NCI-H524 (cell line): ENCODE measurements at places on chromosomes 6 and 20.

DNA sequence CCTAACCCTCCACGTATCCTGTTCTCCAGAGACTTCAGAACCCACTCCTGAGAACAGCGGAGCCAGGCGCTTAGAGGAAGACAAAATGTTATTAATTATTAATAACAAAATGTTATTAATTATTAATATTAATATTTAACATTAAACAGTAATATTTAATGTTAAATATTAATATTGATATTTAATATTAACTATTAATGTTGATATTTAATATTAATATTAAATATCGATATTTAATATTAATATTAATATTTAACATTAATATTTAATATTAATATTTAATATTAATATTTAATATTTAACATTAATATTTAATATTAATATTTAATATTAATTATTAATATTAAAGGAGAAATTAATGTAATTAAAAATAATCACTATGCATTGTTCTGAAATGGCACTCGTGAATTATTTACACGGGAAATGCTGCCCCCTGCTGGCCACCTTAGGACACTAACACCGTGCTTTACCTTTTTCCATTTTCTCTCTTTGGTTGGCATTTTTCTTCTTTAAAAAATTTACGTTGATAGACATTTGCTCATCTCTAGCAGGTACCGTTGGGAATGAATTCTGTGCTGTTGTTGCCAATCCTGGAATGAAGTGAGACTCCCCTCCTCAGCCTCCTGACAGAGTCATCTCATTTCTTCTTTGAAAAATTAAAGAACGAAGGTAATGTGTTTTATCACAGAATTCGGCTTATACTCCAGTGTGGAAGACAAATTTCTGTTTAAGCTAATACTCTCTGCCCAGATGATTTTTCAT, 7.5 kb upstream of the GGTLC1 start:
- peak; percentile 38 for DNase-seq

GRCh38 chr20:112396-112795, 24.9 kb downstream of the DEFB125 start:
- no peak for DNase-seq

- peak; percentile 11 for DNase-seq
Measured at GRCh38 chr6:135006386-135006914, 48.2 kb downstream of the HBS1L start.

DNA sequence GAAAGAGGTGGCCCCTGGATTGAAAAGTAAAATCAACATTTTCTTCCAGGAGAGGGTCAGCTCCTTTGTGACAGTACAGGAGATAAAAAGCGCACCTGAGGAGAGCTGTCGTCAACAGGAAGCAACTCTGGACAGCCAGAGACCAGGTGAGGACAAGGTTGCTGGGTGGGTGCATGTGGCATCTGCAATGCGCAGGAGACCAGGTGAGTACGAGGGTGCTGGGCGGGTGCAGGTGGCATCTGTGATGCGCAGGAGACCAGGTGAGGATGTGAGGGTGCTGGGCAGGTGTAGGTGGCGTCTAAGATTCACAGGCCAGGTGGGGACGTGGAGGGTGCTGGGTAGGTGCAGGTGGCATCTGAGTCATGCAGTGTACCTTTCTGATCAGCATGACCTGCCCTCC, 38.4 kb downstream of the WDR27 start:
- DNase-seq, result no peak

DNA sequence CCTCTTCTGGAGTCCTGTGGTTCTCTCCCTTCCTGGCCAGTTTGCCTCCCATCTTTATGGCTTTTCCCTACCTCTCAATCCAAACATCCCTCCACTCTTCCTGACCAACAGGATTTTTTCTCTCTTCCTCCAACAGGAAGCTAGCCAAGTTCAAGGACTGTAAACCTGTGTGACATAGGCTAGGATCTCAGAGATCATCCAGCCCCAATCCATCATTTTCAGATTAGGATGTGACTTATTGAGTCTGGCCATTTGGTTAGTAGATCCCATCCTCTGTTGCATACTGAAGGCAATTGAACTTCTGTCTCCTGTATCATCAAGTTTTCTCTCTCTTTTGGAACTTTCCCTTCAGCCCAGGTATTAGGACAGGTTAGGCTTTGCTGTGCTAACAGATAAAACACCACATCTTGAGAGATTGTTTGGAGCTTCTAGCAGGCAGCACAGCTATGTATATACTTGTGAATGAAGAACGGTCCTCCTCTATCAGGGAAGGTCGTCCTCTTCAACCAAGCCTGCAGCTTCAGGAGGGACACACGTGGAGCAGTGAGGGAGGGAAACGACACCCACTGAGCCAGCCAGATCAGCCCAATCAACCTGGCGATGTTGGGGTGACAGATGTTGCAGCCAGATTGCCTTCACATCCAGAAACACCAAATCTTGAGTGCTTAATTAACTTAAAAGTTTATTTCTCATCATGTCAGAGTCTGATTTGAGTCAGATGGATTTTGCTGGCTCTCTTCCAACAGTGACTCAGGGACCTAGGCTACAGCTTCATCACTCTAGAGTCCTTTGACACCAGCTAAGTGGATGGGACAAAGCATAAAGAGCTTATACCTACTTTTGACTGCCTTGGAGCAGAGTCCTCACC, 106.8 kb downstream of the GJA10 start:
- peak; percentile 97 for DNase-seq

- no peak for DNase-seq
Measured at GRCh38 chr20:8909596-8909995, 159.3 kb upstream of the PLCB4 start.

GRCh38 chr20:57676589-57677583, 32.9 kb downstream of the PMEPA1 start:
- DNase-seq, result no peak

DNA sequence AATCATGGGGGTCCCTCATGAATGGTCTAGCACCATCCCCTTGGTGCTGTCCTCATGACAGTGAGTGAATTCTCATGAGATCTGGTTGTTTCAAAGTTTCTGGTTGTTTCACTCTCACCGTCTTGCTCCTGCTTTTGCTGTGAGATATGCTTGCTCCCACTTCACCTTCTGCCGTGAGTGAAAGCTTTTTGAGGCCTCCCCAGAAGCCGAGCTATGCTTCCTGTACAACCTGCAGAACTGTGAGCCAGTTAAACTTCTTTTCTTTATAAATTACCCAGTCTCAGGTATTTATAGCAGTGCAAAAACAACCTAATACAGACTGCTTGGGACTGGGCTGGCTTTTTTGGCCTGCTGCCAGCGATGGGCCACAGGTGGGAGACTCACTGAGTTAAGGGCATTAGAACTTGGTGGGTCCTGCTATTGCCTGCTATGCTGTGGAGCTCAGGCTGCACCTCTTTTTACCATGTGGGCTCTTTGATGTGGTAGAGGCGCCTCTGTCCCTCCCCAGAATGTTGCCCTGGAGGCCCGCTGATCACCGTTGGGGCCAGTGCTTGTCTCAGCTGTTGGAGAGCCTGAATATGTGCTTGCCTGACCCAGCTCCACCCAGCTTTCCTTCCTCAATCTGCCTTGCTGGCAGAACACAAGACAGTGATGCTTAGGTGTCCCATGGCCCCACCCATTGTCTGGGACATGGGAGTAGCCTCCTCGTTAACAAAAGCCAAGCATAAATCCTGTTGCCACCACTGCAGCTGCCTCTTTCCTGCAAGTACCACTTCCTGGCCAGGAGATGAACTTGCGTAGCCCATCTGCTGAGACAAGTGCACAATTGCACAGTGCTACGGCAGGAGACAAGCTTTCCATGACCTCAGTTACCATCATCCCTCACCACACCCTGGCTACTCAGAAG, 47.1 kb downstream of the IGF2R start:
- DNase-seq, result no peak

- no peak for DNase-seq
Measured at GRCh38 chr6:25389471-25389870, 110.3 kb downstream of the CARMIL1 start.

DNA sequence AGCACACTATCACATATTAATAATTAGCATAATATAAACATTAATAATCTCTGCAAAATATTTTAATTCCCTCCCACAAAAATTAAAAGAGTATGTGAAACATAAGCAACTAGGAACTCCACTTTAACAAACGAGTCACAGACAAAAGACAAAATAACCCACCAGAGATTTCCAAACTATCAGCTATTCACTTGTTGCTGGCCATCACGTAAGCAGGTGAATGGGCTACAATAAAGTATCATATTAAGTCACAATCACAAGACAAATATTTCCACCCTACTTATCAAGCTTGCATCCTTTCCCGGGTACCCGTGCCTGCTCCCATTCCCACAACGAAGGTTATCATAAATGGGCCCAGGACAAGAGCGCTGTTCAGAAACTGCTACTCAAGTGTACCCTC, 2.5 kb downstream of the HDAC2 start:
- DNase-seq, result no peak

GRCh38 chr6:163943607-163944385, 529.3 kb downstream of the QKI start:
- DNase-seq, result peak; percentile 56

DNA sequence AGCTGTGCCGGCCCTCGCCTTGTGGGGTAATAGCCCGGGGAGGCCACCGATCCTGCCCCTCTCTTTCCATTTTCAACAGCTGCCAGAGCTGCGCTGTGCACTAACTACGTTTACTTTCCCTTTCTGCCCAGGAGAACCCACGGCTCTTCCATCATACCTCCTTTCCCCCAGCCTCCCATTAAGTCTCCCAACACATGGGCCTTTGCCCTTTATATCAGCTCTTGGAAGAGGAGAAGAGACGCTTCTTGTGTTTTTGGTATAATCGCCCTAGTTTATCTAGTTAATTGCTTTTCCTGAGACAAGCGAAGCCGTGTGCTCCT, 637 bp downstream of the UBR2 start:
- peak; percentile 54 for DNase-seq

GRCh38 chr6:87944541-87944954, 103.1 kb upstream of the SPACA1 start:
- DNase-seq, result no peak

DNA sequence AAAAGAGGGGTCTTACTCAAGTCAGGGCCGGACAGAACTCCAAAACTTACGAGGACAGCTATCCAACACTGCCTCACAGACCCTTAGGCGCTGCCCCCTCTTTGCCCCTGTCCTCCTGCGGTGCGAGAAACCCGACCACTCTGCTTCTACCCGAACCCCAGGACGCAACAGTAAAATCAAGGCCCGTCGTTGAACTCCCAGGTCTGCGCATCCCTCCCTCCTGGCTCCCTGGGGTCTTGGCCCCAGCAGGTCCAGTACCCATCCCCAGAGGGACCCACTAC, 6.4 kb downstream of the OLIG3 start:
- no peak for DNase-seq

GRCh38 chr20:17825960-17826843, 126.4 kb downstream of the BANF2 start:
- DNase-seq, result no peak

DNA sequence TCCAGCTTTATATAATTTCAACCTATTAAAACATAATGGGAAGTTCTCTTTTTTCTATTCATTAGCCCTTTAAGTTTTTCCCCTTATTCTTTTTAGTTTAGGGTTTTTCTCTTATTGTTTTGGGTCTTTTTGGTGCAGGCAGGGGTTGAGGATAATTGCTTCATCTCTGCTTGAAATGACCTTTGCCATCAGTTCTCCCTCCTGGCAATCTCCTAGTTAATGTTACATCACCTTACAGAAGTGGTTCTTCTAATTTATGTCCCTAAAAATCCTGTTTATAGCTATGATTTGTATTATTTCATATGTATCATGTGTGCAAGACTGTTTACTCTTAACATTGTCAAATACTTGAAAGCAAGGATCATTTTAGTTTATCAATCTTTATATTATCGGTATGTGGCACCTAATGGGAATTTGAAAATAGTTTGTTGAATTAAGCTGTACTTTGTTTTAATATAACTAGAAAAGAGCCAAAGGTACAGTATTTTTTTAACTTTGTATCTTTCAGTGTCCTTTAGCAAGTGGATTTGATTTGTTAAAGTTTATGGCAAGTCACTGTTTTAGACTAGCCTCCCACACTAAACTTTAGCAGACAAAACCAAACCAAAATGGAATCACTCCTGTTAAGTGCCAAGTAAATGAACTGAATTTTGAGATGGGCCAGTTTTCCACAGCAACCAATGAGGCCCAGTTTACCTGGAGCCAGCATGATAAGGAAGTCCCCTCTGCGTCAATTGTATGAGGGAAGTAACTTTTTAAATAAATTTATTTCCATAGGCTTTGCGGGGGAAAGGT, 26.6 kb upstream of the RUNX2 start:
- DNase-seq, result no peak

- DNase-seq, result peak; percentile 19
Measured at GRCh38 chr6:131255434-131255833, 120.2 kb downstream of the AKAP7 start.

DNA sequence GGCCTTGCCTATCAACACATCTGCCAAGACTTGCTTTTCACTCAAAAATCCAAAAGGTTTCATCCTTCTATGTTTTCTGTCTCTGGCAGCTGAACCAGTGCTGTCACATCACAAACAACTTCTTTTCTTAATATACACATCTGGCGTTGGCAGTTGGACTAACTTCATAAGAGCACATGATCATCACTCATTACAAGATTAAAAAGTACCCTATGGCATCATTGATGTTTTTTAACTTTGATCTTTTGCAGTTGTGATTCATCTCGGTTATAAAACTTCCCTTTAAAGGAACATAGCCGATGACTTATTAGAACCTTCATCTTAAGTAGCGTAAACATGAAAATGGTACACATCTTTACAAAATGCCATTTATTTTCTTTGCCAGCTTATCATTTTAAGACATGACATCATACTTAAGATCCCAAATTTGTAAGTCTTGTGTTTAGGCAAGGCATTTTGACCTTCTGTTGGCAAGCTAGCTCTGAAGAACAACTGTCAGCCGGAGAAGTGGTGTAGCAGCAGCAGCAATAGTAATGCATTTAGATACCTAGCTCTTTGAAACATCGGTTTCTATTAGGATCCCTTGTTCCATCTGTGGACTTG, 64.2 kb upstream of the SUPT3H start:
- no peak for DNase-seq

DNA sequence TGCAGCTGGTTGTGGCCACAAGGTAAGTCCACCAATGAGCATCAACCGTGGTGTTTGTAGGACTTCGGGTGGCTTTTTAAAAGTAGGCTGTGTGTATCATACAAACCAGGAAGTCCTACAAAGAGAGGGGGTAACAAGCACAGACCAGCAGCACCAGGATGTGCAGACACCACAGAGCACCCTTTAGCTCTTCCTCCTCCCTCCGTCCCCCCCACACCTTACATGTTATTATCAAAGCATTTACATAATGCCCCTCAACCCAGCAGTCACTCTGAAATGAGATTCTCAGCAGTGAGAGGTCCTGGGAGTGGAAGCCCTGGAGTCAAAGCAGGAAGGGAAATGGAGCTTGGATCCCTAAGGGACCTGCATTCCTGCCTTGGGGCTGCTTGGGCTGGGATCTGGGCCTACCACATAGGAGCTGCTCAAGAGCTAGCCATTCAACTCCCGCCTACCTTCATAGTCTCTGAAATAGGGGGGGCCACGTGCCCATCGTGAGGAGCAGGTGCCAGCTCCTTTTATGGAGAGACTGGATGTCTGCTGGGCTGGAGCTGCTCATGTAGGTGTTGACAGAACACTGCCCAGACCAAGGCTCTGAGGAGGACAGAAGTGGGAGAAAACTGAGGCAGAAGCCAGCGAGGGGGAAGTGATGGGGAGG, 90.6 kb downstream of the PSMB1 start:
- DNase-seq, result no peak

- no peak for DNase-seq
Measured at GRCh38 chr6:134432036-134432435, 114.1 kb upstream of the SGK1 start.
